ENCODE measurements at places on chromosomes 13 and 19. TPM values are rescaled to one million over a fixed set of nuclear protein-coding genes. Genes with fewer than 3 reads are reported as not detected.

GRCh38 chr19:45451131-45451849 lies 16.5 kb upstream of the FOSB start:
- H3K4me3 ChIP-seq: peak overlapping the region; percentile 57
- H3K27me3 ChIP-seq: no peaks in the 10 kb centered on the region
- no peaks in the 10 kb centered on the region for H3K36me3 ChIP-seq
- peak overlapping the region; percentile 83 for H3K27ac ChIP-seq

ZNF284 gene
- 2.2 TPM for total RNA-seq

DNA sequence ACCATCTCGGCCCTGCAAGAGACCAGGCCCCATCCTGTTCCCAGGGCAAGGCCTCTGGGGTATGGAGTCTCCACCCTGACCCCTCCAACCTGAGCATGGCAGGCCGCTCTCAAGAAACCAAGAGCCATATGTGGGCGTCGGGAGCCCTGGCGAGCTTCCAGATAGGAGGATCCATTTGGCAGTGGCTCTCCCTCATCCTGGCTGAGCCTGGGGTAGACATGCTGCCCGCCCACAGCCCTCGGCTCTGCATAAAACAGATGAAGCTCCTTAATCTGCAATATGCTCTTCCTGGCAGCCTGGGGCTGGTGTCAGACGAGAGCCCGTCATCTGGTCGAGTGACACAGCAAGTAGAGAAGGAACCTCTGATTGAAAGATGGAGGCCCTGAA lies 6.1 kb downstream of the ATP13A1 start:
- no peak overlapping the region for H3K4me3 ChIP-seq
- no peaks in the 10 kb centered on the region for H3K27me3 ChIP-seq
- peaks cover 24% of the 10 kb centered on the region for H3K4me1 ChIP-seq
- H3K27ac ChIP-seq: no peak overlapping the region
- DNase-seq: no peak
- H3K36me3 ChIP-seq: peaks cover 70% of the 10 kb centered on the region

FGF21 gene
- not detected for total RNA-seq

LIM2 gene
- total RNA-seq: not detected

DNA sequence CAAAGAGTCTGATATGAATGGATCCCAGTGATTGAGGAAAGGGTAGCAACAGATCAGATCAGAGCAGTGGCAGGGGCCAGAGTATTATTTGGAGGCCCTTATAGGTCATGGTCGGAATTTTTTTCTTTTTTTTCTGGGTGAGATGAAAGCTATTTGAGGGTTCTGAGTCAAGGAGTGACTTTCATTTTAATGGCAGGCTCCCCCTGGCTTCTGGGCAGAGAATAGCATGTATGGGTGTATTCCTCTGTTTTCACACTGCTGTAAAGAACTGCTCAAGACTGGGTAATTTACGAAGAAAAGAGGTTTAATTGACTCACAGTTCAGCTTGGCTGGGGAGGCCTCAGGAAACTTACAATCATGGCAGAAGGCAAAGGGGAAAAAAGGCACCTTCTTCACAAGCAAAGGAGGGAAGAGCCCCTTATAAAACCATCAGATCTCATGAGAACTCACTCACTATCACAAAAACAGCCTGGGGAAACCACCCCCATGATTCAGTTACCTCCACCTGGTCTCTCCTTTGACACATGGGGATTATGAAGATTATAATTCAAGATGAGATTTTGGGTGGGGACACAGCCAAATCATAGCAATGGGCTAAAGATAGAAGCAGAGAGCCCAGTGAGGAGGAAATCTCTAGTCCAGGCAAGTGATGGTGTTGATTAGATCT lies 3.0 kb upstream of the SLC6A16 start:
- no peak overlapping the region for H3K27ac ChIP-seq
- no peaks in the 10 kb centered on the region for H3K27me3 ChIP-seq
- H3K4me1 ChIP-seq: no peaks in the 10 kb centered on the region
- no peak overlapping the region for H3K4me3 ChIP-seq

SPRY2 gene
- 43.2 TPM for total RNA-seq

DNA sequence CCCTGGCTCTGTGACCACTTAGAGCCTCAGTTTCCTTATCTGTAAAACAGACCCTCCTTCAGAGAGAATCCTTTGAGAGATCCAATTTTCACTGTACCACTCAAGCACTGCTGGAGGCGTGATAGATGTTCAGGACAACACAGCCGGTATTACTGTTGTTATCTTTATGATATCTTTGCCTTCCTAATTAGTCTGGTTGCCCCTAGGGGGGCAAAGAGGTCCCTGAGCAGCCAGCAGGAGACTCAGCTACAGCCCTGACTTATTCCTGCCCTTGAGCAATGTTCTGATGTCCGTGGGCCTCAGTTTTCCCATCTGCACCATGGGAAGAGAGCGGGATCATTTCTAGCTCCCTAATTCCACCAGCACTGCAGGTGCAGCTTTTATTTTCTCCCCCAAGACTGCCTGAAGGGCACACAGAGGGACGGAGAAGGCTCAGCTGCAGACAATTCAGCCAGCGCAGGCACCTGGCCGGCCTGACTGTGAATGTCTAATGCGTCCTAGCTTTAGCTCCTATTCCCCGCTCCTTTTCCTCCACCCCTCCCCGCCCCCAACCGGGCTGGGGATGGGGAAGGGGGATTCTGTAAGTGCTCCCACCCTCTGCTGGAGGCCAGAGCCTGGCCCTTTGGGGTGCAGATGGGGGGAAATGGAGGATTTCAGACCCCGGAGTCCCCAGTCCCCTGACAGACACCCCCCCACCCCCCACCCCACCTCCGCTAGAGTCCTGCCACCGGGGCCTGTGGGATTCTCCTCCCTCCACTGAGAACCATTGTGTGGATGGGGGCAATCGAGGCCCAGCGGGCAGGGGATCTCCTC lies 16.2 kb downstream of the TLE5 start:
- H3K4me1 ChIP-seq: peaks cover 38% of the 10 kb centered on the region
- H3K27ac ChIP-seq: peak overlapping the region; percentile 98
- peak overlapping the region; percentile 26 for H3K4me3 ChIP-seq

DNA sequence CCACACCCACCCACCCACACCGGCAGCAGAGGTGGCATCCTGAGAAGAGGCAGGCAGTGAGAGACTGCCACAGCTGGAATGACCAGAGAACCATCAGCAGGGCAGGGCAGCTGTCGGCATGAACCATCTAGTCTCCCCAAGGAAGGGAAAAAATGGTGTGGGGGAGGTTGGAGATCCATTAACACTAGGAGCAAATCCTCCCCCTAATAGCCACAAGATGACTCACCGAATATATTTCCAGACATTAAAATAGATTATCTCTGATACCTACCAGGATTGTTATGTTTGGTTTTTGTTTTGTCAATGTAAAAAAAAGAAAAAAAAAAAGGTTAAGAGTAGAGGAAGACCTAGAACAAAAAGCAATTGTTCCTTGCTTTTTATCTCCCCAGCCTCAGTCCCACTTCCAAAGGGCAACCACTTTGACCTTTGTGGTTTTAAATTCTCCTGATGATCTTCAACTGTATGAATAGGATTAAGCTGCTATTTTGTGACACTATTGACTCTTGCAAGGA lies 34.2 kb downstream of the THSD1 start:
- no peak overlapping the region for H3K27ac ChIP-seq
- H3K4me1 ChIP-seq: no peaks in the 10 kb centered on the region
- no peak for DNase-seq
- H3K4me3 ChIP-seq: no peak overlapping the region

DNA sequence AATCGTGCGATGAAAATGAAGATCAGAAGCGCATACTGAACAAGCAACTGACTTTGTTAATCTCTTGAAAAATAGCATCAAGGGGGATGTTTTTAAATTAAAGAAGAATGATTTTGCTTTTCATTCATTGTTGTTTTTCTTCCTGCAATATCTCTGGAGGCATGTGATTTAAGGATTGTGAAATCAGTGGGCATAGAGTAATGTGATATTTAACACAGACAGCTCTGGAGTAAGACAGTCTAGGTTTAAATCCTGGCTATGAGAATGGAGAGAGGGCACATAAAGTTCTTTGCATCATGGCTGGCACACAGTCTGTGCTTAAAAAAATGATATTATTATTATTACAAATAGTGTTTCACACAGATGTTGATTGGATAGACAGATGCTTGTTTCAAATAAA lies 243.1 kb upstream of the NBEA start:
- DNase-seq: no peak
- no peaks in the 10 kb centered on the region for H3K4me1 ChIP-seq
- H3K27me3 ChIP-seq: no peaks in the 10 kb centered on the region
- no peak overlapping the region for H3K4me3 ChIP-seq
- H3K27ac ChIP-seq: peak overlapping the region; percentile 57

- peaks cover 10% of the 10 kb centered on the region for H3K27me3 ChIP-seq
- no peak overlapping the region for H3K27ac ChIP-seq
- H3K4me1 ChIP-seq: peaks cover 22% of the 10 kb centered on the region
- no peaks in the 10 kb centered on the region for H3K36me3 ChIP-seq
Observed at GRCh38 chr19:996051-996838, 4.0 kb upstream of the GRIN3B start.

GRCh38 chr19:39832341-39833083 lies 1.4 kb downstream of the DYRK1B start:
- H3K27me3 ChIP-seq: no peaks in the 10 kb centered on the region
- no peak for DNase-seq
- H3K4me3 ChIP-seq: peak overlapping the region; percentile 92
- H3K4me1 ChIP-seq: peaks cover 28% of the 10 kb centered on the region

CDC42EP5 gene
- 33.4 TPM for total RNA-seq

DNA sequence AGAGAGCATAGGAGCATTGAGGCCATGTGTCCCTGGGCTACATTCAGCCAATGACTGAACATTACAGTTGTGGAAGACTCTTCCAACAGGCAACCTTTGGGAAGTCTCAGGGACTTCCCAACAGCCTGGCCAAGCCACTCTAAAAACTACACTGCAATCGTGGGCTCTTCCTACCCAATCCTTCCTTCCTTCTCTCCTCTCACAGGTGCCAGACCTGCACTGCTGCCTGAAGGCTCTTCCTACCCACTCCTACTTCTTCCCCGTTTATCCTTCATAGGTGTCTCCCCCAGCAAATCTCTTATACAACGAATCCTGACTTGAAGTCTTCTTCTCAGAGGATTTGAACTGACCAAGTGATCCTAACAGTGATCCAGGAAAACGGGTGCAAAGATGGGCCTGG lies 47.1 kb upstream of the MBNL2 start:
- no peaks in the 10 kb centered on the region for H3K4me1 ChIP-seq
- no peak overlapping the region for H3K27ac ChIP-seq
- H3K4me3 ChIP-seq: no peak overlapping the region
- no peaks in the 10 kb centered on the region for H3K36me3 ChIP-seq
- no peak for DNase-seq
